ENCODE measurements at places on chromosomes 13 and 19.

- DNase-seq = no peak
These were observed 399.2 kb downstream of the SPRY2 start for GRCh38 chr13:79941752-79942151.

DNA sequence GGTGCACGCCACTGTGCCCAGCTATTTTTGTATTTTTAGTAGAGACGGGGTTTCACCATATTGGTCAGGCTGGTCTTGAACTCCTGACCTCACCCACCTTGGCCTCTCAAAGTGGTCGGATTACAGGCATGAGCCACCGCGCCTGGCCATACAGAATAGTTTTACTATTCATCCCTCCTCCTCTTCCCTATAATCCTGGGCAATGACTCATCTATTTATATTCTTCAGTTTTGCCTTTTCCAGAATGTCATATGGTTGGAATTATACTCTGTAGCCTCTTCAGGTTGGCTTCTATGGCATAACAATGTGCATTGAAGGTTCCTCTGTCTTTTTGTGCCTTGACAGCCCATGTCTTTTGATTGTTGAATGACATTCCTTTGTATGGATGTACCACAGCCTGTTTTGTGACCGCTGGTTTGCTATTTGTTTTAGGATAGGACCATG lies 22.2 kb upstream of the LRP3 start:
- DNase-seq = no peak

DNA sequence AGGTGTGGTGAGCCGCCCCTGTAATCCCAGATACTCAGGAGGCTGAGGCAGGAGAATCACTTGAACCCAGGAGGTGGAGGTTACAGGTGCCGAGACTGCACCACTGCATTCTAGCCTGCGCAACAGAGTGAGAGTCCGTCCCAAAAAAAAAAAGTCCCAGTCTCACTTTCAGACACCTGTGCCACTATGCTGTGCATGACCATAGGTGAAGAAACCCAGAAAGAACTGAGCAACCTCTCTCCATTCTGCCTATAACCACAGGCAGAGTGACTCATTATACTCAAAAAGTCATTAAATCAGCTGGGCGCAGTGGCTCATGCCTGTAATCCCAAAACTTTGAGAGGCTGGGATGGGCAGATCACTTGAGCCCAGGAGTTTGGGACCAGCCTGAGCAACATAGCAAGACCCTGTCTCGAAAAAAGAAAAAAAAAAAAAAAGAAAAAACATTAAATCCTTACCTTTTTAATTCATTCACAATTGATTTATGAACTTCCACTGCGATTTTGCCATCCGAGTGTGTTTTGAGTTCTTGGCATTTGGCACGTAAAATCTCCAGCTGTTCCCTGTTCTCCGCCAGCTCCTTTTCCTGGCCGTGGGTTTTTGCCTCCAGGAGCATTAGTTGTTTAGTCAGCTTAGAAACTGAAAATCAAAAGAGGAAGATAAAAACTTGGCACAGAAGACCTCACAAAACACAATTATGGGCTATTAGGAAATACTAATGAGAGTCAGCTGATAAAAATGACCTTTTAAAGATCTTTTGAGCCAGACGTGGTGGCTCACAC lies 45.5 kb upstream of the SLC7A9 start:
- DNase-seq = no peak

GRCh38 chr19:45302416-45302815 lies 20.3 kb downstream of the CKM start:
- no peak for DNase-seq

DNA sequence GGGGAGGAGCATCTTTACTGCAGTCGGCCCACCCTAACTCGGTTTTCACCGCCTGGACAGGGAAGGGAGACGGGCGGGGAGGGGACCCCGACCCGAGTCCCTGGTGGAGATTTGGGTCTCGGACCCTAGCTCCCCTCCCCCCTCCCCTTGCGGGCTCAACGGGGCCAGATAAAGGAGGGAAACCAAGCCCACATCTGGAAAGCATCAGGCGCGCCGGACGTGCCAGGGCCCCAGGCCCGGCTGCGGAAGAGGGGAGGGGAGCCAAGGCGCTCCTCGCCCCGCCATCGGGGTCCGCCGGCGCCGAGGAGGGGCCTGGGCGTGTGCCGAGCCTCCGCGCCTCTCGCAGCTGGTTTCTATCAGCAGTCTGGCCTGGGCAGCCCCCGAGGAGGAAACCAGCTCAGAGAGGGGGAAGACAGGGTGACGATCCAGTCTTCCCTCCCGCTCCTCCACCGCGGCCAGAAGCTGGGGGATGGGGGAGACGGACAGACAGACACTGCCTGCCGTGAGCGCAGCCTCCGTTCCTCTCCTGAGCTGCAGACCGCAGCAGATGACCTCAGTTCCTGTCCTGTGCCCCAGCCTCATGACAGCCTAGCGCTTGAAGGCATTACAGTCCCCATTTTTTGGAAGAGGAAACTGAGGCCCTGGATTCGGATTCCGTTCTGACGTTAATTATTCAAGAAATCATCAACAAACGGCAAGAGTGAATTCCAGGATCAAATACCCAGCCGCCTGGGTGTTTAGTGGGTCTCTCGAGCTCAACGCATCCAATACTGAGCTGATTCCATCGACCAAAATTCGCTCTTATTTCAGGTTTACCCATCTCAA lies 3.6 kb upstream of the GNG8 start:
- no peak for DNase-seq

- no peak for DNase-seq
These were observed 1.1 kb downstream of the ZNF625 start for GRCh38 chr19:12155324-12155860.

DNA sequence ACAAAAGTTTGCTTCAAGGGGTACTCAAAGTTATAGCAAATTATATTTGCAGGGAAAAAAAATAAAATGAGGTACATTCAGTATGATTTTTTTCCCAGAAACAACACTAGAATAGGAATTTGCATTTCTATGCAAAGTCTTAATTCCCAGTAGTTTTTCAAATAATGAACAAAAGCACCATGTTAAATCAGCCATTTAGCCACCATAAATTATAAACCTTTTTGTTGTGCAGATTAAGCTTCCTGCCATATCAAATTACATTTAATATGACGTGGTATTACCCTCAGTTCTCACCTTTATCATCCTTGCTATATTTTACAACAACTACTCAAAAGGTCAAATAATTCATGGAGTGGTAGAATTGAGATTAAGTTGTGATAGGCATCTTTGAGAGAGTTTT lies 136.6 kb upstream of the FRY start:
- no peak for DNase-seq

DNA sequence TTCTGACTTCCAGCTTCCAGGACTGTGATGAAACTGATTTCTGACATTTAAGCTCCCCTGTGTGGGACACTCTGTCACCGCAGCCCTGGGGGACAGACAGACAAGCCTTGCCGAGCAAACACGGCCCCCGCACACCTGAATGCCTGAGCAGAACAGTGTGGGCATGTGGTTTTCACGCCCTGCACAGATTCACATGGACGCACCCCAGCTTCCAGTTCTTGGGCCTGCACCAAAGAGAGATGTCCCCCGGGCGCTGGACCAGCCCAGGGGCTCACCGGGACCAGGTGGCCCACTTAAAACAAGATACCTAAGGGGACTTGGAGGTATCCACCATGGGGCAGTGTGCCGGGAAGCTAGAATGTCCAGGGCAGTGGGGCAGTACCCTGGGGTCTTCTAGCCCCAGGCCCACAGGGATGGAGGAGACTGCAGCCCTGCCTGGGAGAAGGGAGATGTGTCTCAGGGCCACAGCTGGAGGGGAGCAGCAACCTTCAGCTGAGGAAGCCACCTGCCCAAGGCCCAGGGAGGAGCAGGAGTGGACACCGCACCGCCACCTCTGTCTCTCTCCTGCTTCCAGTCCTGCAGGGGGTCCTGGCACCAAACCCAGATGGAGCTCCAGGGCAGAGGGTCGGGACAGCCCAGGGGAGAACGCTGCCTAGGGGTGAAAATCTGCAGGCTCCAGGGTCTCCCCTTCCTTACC lies 50.5 kb downstream of the SOX1 start:
- no peak for DNase-seq

DNA sequence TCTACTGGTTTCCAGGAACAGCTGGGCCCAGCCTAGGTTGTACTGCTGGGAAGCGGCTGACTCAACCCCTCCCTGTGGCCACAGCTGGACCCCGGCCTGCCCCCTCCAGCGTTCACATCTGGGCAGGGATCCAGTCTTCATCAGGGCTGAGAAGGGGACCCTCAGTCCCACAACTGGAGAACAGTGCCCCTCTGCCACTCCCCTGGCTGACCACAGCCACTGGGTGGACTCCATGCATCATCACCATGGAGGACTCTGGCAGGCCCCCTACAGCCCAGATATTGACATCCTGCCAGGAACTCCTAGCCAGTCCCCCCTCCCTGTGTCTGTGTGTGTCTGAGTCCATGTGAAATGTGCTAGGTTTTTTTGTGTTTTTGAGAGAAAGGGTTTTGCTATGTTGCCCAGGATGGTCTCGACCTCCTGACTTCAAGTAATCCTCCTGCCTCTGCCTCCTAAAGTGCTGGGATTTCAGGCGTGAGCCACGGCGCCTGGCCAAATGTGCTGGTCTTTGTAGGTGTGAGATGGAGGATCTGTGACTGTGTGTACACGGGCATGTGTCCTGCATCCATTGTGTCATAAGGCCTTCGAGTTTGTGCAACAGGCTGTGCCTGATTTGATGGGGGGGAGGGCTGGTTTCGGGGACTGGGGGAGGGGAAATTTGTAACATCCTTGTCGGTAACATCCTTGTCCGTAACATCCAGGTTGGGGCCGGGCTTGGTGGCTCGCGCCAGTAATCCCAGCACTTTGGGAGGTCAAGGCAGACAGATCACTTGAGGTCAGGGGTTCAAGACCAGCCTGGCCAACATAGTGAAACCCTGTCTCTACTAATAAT lies 4.0 kb upstream of the HOOK2 start:
- DNase-seq = no peak

DNA sequence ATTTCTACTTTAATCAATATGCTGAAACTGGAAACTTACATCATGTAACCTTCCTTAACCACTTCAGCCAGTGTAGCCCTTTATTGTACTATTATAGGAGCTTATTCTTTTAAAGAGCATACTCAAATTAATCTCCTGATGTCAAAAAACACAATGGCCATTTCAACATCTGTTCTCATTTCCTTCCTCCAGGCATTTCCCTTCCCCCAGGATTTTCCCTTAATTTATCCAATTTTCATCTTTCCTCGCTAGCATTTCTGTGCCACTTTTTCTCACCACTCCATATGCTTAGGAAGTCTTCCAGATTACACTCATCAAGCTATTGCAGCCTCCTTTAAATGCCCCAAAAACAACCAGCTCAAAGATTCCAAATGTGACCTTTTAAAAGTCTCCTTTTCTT lies 265.0 kb downstream of the PCDH9 start:
- no peak for DNase-seq

- no peak for DNase-seq
These were observed 5.9 kb upstream of the ARL11 start for GRCh38 chr13:49622174-49622946.

- DNase-seq = no peak
These were observed 18.9 kb upstream of the ONECUT3 start for GRCh38 chr19:1734321-1734966.

GRCh38 chr19:33171222-33171795 lies 22.8 kb upstream of the LRP3 start:
- DNase-seq = no peak

DNA sequence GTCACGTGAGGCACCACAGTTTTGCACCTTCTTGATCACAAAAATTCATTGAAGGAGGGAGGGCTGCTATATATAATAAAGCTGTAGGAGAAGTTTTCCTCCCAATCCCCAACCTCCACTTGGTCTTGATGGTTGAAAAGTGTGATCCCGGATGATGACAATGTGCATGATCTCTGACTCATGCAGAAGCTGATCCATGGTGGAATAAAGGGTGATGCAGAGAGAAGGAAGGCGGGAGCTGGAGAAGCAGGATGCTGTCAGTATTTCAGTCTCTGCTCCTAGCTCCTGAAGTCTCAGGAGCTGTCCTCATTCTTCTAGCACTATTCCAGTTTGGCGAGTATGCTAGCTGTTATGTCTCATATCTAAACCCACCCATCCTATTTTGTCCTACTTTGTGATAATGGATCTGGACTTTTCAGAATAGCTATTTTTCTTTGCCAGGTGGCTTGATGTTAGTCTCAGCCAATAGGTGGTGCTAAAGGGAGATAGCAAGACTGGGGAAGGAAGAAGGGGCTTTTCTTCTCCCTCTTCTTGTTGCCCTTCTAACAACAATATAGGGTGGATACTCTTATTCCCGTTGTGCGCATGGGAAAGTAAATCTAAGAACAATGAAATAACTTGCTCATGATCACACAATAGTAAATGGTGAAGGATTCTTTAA lies 65.6 kb upstream of the HTR2A start:
- no peak for DNase-seq

DNA sequence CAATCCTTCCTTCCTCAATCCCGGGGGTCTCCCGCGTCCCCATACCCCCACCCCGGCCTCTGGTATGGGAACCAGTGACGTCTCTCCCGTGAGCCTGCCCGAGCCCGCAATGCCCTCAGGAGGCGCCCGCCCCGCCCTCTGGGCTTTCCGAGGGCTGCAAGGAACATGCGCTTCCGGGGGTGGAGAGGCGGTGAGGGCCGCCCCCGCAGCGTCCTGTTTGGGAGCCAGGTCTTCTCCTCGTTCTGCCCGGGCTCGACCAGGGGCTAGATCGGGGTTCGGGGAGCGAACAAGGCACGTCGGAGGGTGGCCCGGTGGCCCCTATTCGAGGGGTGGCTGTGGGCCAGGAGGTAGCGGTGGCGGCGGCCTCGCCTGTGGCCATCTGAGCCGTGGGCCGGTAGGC lies 6.6 kb upstream of the TEX101 start:
- DNase-seq = no peak

DNA sequence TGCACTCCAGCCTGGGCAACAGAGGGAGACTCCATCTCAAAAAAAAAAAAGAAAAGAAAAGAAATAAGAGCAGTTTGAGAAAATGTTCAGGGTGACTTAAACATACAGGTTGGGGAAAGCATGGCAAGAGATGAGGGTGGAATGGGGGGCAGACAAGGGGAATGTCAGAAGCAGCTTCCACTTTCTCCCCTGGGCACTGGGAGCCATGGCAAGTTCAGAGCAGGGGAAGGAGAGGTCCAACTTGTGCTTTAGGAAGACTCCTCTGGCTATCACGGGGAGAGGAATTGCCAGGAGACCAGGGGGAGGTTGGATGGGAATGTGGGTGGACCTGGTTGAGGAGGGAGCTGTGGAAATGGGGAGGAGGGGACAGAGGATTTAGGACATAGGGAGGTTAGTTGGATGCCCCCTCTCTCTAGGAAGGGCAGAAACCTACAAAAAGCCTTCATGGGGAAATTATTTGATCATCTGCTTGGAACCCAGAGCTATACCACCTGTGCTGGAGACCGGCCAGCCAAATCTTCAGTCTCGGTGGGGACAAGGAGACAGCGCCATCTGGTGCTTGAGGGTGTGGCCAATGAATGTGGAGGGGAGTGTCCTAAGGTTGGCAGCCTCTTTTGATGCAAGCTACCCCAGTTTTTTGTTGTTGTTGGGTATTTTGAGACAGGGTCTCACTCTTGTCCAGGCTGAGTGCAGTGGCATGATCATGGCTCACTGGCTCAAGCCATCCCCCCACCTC lies 7.3 kb upstream of the STRN4 start:
- DNase-seq = no peak

DNA sequence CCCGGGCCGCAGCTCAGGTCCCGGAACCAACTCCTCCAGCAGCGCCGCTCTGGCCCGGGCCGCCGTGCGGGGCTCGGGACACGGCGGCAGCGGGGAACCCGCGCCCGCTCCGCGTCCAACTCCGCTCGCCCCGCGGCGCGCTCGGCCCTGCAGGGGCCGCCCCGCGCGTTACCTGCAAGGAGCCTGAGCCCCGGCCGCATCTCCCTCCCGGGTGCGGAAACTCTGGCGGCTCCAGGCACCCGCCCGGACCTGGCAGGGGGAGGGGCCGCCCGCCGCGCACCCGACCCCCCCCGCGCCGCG lies at the start of gene TMTC4:
Gene TMTC4 (minus strand): TSS at position 224 of the 300 bp plus-strand sequence. CDS start 4,433 bp downstream, outside the sequence.
- no peak for DNase-seq
